Stimulated activated CD4-positive, alpha-beta T cell treated with anti-CD3 and anti-CD28 coated beads, TNF-alpha, amount 100 ng/mL, for 48 hours (primary cell): ENCODE measurements at places on chromosomes 6 and 20.

GRCh38 chr20:46990017-46990595 lies 95.5 kb downstream of the EYA2 start:
- DNase-seq: peak; percentile 16

GRCh38 chr6:107344981-107345380 lies 114.4 kb downstream of the PDSS2 start:
- DNase-seq: no peak

- DNase-seq: no peak
Observed at GRCh38 chr6:17653198-17653882, 53.2 kb downstream of the FAM8A1 start.

DNA sequence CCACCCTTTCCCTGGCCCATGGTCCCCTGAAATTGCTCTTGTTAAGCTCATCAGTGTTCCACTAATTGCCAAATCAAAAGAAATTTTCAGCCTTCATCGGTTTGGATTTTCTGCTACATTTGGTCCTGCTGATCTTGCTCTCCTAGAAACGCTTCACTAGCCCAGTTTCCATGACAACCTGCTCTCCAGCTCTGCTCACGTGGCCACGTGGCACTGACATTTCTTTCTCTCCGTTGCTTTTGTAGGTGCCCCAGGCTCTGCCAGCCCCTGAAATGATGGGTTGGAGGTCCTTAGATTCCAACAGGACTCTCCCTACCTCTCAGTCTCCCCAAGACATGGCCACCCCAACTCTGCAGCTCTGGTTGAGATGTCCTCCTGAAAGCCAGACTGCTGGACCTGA lies 45.8 kb upstream of the NNAT start:
- no peak for DNase-seq

DNA sequence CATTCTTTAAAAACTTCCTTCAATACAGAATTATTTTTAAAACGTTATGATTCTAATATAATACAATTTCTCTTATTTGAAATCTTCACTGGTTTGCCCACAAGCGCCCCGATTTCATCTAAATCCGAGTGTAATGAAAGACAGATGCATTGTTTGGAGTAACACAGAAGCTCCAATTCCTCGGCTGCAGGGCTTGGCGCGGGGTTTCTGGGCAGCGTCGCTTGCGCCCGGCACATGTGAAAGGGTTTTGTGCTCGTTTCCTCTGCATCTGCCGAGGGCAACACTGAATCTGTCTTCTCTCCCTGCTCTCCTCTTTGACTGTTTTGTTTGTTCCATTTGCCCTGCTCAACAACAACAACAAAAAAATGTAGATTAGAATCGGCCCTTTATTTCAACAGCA lies 248.6 kb upstream of the QKI start:
- no peak for DNase-seq

DNA sequence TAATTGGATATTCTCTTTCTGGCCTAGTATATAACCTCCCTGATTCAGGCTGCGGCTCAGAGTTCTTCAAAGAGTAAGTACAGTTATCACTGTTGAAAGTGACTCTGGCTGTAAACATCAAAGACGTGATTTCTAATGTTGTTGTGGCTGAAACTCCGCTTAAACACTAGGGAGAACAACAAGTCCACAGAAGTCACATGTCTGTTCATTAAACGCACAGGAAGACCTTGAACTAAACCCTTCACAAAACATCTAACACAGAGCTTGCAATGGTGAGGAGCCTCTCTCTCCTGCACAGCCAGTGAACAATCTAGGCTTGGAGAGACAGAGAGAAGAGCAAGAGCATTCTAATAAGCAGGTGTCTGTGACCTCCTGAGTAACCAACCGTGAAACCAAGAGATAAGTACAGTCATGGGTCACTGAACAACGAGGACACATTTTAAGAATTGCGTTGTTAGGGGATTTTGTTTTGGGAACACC lies 249.3 kb downstream of the PRKN start:
- DNase-seq: no peak

- DNase-seq: no peak
Observed at GRCh38 chr6:88855541-88856147, 107.8 kb downstream of the RNGTT start.

- no peak for DNase-seq
Observed at GRCh38 chr6:10528158-10528981, 7.2 kb downstream of the GCNT2 start.

GRCh38 chr6:54655162-54655561 lies 191.4 kb upstream of the FAM83B start:
- DNase-seq: no peak

GRCh38 chr20:22818636-22819035 lies 216.5 kb upstream of the SSTR4 start:
- DNase-seq: no peak

- no peak for DNase-seq
Observed at GRCh38 chr6:158068893-158069799, 87.5 kb downstream of the SYNJ2 start.

- no peak for DNase-seq
Observed at GRCh38 chr20:33024609-33025317, 6.7 kb upstream of the BPIFB6 start.

DNA sequence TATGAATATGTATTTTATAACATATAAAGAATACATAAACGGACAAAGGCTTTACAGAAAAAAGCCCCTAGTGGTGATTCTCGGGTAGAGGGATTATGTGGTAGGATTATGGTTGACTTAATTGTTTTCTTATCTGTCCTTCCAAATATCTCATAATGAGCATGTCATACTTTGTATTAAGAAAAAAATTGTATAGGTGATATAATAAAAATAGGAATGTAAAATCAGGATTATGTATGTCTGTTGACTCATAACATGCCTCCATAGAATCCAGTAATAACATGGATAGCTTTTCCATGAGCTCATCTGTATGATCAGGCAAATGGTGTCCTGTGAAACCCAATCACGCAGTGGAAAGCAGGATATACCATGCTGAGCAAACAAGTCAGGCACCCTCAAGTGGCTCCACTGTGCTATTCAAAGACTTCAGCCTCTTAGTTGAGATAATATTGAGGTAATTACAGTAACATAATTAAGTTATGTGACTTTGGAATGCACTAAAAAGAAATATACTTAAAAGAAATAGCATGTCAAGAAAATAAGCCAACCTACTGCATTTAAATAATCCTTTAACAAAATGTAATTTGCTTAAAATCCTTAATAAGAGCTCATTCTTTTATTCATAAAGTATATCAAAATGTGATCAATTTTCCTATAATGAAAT lies 39.6 kb upstream of the PRELID3B start:
- DNase-seq: no peak

- no peak for DNase-seq
Observed at GRCh38 chr6:41177695-41178094, 14.8 kb upstream of the TREM2 start.

DNA sequence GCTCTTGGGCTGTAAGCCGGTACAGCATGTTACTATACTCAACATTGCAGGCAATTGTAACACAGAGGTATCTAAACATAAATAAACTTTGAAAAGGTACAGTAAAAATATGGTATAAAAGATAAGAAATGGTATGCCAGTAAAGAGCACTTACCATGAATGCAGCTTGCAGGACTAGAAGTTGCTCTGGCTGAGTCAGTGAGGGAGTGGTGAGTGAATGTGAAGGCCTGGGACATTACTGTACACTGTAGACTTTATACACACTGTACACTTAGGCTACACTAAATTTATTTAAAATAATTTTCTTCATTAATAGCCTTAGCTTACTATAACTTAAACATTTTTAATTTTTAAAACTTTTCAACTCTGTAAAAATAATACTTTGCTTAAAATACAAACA lies 37.8 kb upstream of the ANKEF1 start:
- DNase-seq: no peak

- no peak for DNase-seq
Observed at GRCh38 chr20:48015141-48015910, 230.0 kb upstream of the SULF2 start.

GRCh38 chr20:16292226-16292880 lies 280.9 kb downstream of the KIF16B start:
- DNase-seq: no peak

- DNase-seq: no peak
Observed at GRCh38 chr20:8152183-8152582, 20.1 kb downstream of the PLCB1 start.

GRCh38 chr20:43724383-43724782 lies 2.4 kb downstream of the GTSF1L start:
- DNase-seq: no peak

DNA sequence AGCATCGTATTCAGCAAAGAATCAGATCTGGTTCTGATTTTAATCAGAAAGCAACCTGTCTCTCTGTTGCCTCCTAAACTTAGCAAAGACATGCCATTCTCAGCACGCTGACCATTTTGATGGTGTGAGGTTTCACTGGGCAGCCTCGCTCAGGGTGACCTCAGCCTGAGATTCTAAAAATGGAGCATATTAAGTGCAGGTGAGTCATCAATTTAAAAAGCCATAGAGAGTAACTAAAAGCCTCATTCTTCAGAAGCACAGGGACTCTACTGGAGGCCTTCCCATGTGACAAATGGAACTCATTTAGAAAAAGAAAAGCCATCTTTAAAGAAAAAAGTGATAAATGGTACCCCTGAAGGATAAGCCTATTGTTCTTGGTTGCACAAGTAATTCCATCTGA lies 91.3 kb downstream of the FILIP1 start:
- DNase-seq: no peak

DNA sequence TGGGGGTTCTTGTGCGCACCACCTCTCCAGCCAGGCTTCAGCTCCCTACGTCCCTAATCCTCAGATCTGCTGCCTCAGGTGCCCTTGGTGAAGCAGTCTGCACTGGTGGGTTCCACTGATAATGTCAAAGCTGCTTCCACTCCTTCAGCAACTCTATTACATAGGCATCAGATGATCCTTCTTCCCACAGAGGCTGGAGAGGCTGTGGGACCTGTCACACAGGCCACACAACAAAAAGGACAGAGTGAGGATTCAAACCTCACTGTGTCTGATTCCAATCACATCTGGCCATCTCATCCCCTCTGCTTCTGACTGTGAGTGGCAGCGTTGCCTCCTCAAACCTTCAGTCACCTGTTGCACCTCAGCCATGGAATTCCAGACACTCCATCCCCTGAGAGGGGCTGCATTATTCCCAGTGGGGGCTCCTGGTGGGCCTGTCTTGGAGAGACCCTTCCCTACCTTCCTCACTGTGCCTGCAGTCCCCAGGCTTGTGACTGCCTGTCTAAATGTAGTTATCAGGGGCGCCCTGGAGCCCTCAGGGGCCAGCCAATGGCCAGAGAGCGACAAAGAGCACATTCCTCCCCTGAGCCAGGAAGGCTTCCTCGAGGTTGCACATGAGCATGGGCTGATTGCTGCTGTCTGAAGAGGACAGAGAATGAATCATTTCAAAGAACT lies 211.4 kb upstream of the ECI2 start:
- no peak for DNase-seq

- no peak for DNase-seq
Observed at GRCh38 chr6:168838037-168838399, 397.0 kb downstream of the SMOC2 start.

GRCh38 chr6:99002831-99003230 lies 55.1 kb upstream of the FBXL4 start:
- DNase-seq: no peak

DNA sequence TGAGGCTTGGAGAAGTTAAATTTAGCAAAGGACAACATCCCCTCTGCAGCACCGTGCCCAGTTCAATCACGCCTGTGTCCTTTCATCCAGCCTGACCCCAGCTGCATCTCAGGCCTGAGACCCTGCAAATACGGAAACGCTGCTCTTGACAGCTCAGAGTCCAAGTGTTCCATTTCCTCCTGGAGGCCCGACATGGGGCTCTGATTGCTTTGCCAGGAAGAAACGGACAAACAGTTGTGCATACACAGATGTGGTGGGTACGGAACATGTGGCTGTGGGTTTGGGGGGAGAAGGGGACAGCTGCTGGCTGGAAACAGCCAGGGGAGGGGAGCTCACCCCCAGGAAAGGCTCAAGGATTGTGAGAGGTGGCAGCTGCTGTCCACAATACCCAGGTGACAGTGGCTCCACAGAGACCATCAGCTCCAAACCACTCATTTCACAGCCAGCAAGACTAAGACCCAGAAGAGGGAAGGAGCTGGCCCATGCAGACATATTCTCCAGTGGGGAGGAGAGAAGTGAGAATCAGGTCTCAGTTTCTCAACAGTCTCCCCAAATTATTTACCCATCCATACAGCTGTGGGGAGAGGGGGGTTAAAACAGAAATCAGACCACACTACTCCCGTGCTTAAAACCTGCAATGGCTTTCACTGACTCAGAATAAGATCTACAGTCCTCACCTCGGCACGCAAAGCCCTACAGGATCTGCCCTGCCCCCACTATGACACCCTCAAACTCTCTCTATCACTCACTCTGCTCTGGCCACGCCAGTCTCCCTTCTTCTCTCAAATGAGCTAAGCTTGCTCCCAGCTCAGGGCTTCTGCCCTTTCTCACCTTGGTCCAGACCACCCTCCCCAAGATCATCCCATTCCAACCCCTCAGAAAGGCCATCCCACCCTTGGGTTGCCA lies 89.1 kb downstream of the PREX1 start:
- peak; percentile 69 for DNase-seq

- no peak for DNase-seq
Observed at GRCh38 chr6:31332637-31333602, 24.1 kb downstream of the HLA-B start.

DNA sequence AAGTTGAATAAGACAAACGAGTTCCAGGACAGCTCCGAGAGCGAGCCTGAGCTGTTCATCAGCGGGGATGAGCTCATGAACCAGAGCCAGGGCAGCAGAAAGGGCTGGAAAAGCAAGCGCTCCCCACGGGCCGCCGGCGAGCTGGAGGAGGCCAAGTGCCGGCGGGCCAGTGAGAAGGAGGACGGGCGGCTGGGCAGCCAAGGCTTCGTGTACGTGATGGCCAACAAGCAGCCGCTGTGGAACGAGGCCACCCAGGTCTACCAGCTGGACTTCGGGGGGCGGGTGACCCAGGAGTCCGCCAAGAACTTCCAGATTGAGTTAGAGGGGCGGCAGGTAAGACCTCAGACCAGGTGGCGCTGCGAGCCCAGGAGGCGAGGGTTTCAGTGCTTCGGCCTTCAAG lies 56.0 kb upstream of the TMEM181 start:
- no peak for DNase-seq

DNA sequence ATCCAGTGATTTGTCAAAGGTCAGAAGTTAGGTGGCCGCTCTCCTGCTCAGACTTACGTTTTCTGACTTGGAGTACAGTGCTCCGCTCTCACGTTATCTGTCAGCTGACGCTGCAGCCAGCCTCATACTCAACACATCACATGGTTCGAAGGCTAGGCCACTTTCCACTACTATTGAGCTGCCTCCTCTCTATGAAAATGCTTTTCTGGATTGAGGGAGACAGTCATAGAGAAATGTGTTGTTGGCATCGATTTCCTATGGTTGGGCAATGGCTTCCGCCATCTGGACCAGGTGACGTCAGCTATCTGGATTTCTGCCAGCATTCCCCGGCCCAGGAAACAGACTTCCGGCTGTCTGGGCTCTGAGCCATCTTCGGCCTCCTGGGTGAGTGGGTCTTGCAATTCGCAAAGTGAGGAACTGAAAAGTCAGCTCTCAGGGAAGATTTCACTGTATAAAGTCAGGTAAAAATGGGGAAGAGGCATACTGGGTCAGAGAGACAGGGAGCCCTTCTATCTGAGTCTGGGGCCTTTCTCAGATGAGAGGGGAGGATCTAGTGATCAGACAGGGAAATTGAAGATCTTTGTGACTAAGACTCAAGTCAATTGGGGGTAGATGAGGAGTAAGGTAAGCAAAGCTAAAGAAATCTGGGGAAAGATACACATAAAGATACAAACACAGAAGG lies 37.5 kb upstream of the IER3 start:
- DNase-seq: no peak

GRCh38 chr6:150962436-150962835 lies 96.9 kb downstream of the MTHFD1L start:
- DNase-seq: no peak
